Activated T-helper 1 cell treated with anti-CD3 and anti-CD28 coated beads, Interleukin-12 subunit alpha, Interleukin-12 subunit beta, Interleukin-2, Interleukin-4 antibody, amounts not matched to agents 30 ng/mL and 10 ng/mL and 1 ng/mL, durations not matched to agents 14 hours and 24 hours and 36 hours (primary cell): ENCODE measurements at places on chromosomes 1 and 21. TPM values are rescaled to one million over a fixed set of nuclear protein-coding genes. Genes with fewer than 3 reads are reported as not detected.

GRCh38 chr21:34129039-34129891, 55.9 kb downstream of the MRPS6 start:
- peak overlapping the region; percentile 64 for H3K4me3 ChIP-seq
- peak overlapping the region; percentile 97 for H3K27ac ChIP-seq
- peaks cover 79% of the 10 kb centered on the region for H3K4me1 ChIP-seq

The CCDC27 gene
- not detected in 2 replicates for total RNA-seq

DNA sequence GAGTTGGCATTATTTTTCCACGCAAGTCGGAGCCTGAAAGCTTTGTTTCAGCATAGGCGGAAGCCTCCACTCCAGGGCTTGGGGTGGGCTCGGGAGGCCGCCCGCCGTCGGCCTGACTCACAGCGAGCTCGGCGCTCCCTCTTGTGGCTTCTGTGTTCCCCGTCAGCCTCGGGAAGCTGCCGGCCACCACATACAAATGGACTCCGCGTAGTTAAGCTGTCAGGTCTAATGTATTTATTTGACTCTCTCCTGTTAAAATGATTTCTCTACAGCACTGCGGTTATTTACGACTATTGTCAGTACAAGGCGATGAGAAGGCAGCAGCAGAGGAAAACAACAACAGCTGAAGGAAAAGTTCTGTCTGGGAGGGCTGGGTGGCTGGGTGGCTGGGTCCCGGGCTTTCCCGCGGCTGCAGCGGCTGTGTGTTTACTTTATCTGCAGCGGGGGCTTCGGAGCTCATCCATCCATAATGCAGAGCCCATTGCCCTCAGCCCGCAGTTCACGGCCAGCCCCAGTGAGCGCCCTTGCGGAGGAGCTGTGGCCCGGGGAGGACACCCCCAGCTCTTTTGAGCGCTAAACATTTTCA, 375.7 kb upstream of the CAMK1G start:
- peaks cover 52% of the 10 kb centered on the region for H3K27me3 ChIP-seq
- DNase-seq = no peak
- no peak overlapping the region for H3K4me3 ChIP-seq

DNA sequence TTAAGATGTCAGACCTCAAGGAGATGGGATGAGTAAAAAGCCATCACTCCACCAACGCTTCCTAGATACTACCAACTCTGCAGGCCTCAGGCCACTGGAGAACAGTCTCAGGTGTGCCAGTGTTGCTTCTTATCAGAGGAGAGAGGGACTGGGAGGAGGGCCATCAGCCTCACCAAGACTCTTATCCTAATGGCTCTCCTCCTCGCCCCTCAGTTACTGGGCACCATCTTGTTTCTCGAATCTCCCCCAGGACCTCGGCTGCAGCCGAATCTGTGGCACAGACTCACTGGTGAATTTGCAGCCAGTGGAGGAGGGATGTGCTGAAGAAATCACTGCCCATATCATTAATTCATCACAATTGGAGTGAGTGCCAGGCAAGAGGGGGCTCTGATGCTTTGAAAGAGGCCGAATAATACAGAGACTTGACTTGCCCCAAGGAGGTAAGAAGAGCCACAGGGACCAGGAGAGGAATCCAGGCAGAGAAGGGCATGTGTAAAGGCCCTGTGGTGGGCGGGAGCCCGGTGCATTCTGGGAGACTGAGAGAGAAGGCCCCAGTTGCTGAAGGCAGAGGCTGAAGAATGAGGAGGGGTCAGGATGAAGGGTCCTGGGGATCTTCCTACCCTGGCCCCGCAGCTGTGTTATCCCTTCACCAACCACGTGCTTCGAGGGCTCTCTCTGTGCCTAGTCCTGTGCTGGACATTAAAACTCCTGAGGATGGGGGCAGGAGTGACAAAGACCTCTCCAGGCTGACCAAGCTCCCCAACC, 129.8 kb downstream of the PTPRU start:
- no peak overlapping the region for H3K4me3 ChIP-seq
- no peak overlapping the region for H3K27ac ChIP-seq
- peaks cover 7% of the 10 kb centered on the region for H3K27me3 ChIP-seq
- H3K36me3 ChIP-seq = no peaks in the 10 kb centered on the region
- DNase-seq = no peak

The CYP4B1 gene
- total RNA-seq = not detected in 2 replicates

The OR10J1 gene
- total RNA-seq = not detected in 2 replicates

DNA sequence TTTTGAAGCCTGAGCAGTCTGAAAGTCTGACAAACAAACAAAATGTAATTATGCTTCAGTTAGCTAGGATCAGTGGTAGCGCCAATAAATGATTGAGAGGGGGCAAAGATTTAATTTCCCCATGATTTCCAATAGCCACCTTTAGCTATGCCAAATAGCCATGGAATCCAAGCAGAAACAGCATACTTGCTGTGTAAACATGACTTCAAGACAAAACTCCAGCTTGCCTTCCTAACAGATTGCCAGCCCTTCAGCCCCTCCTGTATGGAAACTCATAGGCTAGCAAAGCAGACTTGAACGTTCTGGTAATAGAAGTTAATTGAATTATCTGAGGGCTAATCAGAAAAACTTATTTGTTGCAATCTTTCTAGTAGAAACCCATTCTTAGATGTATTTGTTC, 25.6 kb upstream of the SLC30A1 start:
- DNase-seq = no peak
- no peak overlapping the region for H3K27ac ChIP-seq
- H3K36me3 ChIP-seq = peaks cover 3% of the 10 kb centered on the region
- peaks cover 25% of the 10 kb centered on the region for H3K4me1 ChIP-seq

DNA sequence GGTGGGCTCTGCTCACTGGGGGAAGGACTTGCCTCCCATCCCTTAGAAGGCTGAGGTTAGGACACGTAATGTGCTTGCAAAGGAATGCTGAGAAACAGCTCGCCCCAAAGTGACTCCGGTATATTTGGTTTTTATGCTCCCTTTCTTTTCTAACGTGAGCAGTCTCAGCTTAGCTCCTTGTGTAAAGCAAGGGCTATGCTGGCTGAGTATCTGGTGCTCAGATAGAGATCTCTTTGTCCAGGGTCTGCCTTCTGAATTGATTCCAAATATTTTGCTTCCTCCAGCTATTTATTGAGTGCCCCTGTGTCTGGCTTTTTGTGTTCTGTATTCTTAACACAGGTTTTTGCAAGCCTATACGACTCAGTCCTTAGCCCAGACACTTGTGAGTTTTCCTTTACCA, 94.5 kb upstream of the ARTN start:
- no peak overlapping the region for H3K27ac ChIP-seq
- H3K27me3 ChIP-seq = no peaks in the 10 kb centered on the region
- DNase-seq = no peak
- peaks cover 19% of the 10 kb centered on the region for H3K4me1 ChIP-seq

The ETV3L gene
- total RNA-seq = not detected in 2 replicates

- peaks cover 17% of the 10 kb centered on the region for H3K4me1 ChIP-seq
- H3K27me3 ChIP-seq = no peaks in the 10 kb centered on the region
- peaks cover 2% of the 10 kb centered on the region for H3K36me3 ChIP-seq
- no peak for DNase-seq
Observed at GRCh38 chr21:36913247-36914169, 53.0 kb downstream of the HLCS start.

The HAO2 gene
- total RNA-seq = not detected in 2 replicates

DNA sequence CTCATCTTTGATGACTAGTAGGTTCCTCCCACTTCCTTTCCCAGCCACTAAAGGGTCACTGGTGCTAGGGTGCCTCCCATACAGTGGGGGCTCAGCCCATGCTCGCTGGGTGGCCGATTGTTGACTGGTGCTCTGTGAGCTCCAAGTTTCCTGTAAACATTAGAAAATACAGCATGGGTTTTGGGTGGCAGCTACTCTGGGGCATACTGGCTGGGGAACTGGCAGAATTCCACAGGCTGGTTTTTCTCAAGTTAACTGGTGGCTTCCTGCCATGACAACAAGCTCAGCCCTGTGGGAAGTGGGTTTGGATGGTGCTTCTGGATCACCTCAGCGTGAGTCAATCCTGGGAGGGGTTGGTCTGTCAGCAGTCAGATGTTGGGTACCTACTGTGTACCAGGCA, 28.7 kb upstream of the CRNN start:
- H3K27me3 ChIP-seq = peaks cover 9% of the 10 kb centered on the region
- H3K4me3 ChIP-seq = no peak overlapping the region
- no peak for DNase-seq
- no peaks in the 10 kb centered on the region for H3K36me3 ChIP-seq
- H3K27ac ChIP-seq = no peak overlapping the region

The TDRKH gene
- 14.6 and 16.4 TPM in 2 replicates for total RNA-seq

The CRNN gene
- not detected in 2 replicates for total RNA-seq

The DENND1B gene
- 15.3 and 16.5 TPM in 2 replicates for total RNA-seq
